GM12864 (cell line): ENCODE measurements at places on chromosomes 7 and 10.

DNA sequence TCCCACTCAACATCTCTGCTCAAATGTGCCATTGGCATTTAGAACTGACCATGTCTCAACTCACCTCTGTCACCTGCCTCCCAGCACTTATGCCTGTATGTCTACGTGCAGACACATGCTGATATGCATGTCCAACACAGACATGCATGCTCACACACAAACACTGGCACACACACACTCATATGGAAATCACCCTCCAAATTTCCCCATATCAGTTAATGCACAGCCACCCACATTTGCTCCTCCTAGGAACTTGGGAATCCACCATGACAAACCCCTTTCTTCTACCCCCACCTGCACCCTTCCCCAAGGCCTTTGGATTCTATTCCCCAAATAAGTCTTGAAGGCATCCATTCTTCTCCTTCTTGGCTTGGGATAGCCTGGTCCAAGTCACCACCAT lies 4.4 kb downstream of the FAM170B start:
- no peak for DNase-seq

DNA sequence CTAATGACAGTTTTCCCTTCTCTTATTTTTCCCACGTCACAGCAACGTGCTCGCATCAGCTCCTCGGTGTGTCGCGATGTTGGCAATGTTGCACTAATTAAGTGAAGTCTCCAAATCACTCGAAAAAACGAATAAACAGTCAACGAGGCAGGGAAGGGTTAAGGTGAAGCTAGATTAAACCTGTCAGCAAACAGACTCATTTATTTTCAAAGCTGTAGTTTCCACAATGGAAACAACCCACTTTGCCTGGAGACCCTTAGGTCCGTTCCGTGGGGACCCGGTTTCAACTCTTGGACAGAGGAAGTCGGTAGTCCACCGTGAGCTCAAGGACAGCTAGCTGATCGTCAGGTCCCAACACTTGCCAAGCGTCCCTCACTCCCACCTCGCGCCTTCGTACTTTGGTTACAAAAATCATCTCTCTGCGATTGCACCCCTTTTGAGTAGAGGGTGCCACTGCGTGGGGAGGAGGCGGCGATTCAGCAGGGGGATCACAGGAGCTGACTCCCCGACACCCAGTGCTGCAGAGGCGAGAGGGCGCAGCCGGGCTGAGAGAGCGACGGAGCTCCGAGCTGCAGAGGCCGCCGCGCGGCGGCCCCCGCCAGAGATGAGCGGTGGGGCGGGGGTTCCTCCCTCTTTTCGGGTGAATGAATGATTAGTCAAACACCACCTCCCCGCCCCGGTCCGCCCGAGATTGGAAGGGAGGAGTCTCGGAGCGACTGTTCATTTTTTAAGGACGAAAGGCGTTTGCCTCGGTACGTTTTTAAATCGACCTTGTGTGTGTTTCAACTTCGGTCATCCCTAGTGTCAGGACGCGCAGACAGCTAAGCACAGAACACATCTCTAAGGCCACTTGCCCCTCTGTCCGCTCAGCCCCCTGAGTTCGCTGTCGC lies 1.3 kb upstream of the BMPER start:
- DNase-seq = no peak

- DNase-seq = no peak
These were observed 1.3 kb downstream of the POR start for GRCh38 chr7:75916259-75916658.

GRCh38 chr10:113026679-113027078 lies 76.6 kb downstream of the TCF7L2 start:
- no peak for DNase-seq

DNA sequence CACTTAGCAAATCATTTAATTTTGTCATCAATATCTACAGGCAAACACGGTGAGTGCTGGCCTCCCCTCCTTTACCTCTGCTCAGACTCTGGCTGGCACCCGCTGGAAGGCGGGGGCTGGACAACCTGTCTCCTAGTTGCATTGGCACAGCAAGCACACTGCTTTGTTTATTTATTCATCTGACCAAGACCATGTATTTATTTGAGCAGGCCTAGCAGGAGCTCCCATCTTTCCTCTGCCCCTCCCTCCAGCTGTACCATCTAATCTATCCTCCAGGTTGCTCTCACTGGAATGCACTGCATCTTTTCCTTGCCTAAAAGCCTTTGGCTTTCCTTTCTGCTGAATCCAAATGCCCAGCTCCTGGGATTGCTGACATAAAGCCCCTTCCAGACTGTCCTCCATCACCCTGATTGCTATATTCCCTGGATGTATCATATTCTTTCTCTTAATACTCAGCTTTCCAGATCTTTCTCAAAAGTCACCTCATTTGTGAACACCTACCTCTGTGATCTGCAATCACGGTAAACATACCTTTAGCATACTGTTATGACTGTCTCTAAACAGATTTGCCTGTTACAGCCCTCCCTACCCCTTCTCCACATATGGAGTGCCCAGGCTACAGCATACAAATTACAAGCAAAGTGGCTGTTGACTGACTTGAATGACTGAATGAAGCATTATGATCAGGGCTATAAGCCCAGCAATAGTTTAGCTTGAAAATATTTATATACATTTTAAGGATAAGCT lies 9.6 kb downstream of the ELMO1 start:
- DNase-seq = no peak

GRCh38 chr10:88467835-88468485 lies 115.2 kb downstream of the RNLS start:
- no peak for DNase-seq

GRCh38 chr10:30587522-30588031 lies 42.0 kb downstream of the LYZL2 start:
- peak; percentile 54 for DNase-seq

- DNase-seq = no peak
These were observed 22.6 kb downstream of the UNCX start for GRCh38 chr7:1255080-1255816.

- DNase-seq = no peak
These were observed 25.5 kb downstream of the SKIDA1 start for GRCh38 chr10:21499701-21500577.

GRCh38 chr7:100089458-100090196 lies 858 bp downstream of the COPS6 start:
- DNase-seq = no peak

DNA sequence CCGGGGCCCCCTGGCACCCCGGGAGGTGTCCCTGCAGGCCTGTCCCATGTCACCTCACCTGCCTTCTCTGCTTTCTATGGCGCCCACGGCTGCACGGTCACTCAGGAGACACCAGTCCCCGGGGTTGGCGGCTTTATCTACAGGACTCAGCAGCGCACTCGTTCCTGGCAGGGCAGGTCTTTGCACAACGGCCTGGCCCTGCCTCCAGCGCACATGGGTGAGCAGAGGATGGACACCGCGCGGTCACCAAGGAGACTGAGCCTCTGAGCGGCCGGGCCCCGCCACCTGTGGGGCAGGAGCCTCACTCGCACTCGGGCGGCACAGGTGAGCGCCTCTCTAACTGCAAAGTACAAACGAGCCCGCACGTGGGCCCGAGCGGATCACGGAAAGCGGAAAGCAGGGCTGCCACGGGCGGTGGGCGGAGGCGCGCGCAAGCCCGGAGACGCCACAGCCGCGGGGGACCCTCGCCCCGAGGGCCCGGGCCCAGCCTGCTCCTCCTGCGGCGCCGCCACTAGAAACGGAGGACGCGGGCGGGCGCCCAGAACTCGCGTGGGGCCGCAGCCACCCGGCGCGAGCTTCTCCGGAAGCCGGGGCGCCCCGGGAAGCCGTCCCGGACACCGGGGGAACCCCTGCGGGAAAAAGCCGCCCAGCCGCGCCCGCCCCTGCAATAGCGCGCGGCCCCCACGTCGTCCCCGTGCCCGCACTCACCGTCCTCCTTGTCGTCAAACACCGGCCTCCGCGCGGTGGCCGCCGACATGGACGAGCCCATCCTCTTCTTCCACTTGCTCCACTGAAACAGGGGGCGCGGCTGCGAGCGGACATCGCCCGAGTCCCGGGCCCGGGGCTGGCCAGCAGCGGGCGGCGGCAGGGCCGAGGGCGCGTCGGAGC lies 642 bp downstream of the STK32C start:
- DNase-seq = no peak
